Renal cortex interstitium (tissue), 15 donors: ENCODE measurements at places on chromosomes 6 and 20.

DNA sequence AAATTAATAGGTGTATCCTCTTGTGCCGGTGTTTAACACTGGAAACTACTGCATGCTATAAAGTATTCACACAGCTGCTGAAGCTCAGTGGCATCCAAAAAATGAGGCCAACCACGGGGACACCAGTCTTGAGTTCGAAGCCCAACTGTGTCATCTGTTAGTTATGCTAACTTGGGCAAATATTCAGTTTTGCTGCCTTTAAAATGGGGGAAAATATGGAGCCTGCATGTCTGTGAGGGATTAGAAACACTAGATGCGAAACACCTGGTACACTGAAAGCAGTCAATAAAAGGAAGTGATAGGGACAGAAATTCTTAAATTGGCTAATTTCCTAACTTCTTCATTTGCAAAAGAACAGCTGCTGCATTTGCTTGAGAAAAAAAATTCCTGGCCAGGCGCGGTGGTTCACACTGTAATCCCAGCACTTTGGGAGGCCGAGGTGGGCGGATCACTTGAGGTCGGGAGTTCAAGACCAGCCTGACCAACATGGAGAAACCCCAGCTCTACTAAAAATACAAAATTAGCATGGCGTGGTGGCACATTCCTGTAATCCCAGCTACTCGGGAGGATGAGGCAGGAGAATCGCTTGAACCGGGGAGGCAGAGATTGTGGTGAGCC is 36.6 kb upstream of the MLIP start:
- no peak for DNase-seq

GRCh38 chr6:99393366-99393697 is 663 bp downstream of the COQ3 start:
- DNase-seq = no peak

DNA sequence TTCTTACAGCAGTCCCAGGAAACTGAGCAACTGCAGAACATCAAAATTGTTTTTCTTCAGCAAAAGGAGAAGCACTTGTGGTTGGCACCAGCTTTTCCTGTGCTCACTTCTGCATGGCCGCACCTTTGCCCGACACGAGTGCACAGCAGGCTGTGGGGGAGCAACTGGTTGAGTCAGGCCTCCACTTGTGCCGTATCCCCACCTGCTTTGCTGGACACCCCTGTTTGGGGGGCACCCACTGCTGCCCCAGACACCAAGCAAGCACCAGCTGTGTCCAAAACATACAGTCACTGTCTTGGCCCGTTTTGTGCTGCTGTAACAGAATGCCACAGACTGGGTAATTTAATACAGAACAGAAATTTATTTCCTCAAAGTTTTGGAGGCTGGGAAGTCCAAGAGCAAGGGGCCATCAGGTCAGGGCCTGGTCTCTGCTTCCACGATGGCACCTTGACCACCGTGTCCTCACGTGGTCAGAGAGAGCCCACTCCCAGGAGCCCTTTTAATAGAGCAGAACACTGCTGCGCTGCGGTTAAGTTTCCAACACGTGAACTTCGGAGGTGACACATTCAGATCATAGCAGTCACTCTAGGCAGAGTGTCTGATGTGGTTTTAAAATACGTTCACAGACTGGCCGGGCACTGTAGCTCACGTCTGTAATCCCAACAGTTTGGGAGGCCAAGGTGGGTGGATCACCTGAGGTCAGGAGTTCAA is 8.7 kb upstream of the GMEB2 start:
- no peak for DNase-seq

- no peak for DNase-seq
These were observed 50.6 kb upstream of the CCDC167 start for GRCh38 chr6:37550191-37550831.

- no peak for DNase-seq
These were observed 91.9 kb downstream of the TNFAIP3 start for GRCh38 chr6:137958811-137959565.
